Activated T-cell treated with anti-CD3 and anti-CD28 coated beads, Interleukin-2, amount 50 U/mL, for 48 hours (primary cell): ENCODE measurements at places on chromosomes 2 and 18.

DNA sequence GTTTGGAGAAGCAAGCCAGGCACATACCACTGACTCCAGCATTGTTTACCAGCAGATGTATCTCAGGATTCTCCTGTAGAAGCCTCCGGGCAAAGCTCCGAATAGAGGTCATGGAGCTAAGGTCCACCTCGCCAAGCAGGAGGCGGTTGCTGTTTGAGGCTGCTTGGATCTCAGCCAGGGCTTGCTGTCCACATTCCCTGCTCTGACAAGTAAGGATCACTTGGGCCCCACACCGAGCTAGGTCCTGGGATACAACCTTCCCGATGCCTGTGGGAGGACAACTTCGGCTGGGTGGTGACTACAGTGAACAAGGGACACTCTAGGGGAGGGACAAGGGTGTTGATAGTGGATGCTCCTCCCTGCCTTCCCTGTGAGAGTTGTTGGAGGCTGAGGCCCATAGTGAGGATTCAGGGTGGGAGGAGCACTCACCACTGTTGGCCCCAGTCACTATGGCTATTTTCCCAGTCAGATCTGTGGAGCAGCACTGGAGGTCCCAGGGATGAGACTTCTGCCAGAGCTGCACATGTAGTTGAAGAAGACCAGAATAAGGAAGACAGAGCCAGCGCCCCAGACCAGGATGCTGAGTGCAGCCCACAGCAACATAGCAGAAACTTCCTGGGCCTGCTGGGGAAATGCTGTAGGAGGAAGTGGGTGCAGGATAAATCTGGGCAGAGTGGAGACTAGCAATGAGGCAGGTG, 8.3 kb downstream of the C2orf81 start:
- DNase-seq, result no peak

GRCh38 chr2:122163617-122164016, 408.2 kb downstream of the TSN start:
- DNase-seq, result no peak

GRCh38 chr2:112485849-112486248, 3.9 kb downstream of the TTL start:
- DNase-seq, result no peak

GRCh38 chr18:75931079-75931478, 503.6 kb upstream of the SMIM21 start:
- DNase-seq, result no peak

DNA sequence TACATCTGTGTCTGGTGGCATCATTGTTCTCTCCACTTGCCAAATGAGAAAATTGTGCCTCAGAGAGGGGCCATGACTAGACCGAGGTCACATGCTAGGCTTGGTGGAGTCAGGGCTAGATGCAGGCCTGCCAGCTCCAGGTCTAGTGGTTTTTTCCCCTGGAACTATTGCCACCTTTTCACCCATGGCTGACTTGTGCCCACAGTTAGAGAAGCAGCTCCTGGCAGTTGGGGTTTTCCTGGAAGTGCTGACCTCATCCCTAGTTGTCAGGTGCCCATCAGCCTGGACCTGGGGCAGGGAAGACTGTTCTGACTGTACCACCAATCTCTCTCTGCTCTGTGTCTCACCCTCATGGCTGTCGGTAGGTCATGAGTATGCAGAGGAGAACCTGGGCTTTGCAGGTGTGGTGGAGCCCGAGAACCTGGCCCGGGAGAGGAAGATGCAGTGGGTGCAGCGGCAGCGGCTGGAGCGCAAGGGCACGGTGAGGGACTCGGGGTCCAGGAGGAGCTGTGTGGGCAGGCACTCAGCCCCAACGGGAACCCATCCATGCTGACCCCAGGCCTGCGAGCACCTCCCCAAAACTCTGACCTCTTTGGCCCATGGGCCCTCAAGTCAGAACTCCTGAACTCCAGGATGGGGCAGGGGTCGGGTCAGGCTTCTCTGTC, 12.4 kb upstream of the CATIP start:
- no peak for DNase-seq

- no peak for DNase-seq
Observed at GRCh38 chr2:60516383-60516811, 37.1 kb downstream of the BCL11A start.

DNA sequence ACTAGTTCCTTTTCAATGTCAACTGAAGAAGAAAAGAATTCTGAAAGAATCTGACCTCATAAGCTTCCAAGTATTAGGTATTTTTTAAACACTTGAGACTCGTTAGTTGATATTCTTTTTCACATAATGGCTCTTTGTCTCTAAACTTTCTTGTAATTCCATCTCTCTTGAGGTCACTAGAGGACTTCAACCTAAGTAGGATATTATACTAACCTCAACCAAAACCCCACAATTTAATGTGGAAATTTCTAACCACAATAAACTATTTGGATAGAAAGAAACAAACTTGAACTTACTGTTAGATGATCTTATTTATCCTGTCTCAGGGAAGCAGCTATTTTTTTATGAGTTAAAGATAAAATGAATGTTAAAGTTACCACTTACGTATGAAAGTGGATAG, 206.9 kb upstream of the FSIP2 start:
- no peak for DNase-seq

- DNase-seq, result no peak
Observed at GRCh38 chr2:163630836-163631235, 105.0 kb downstream of the FIGN start.

- peak; percentile 92 for DNase-seq
Observed at GRCh38 chr2:237434866-237435311, 20.9 kb upstream of the COL6A3 start.

- DNase-seq, result no peak
Observed at GRCh38 chr18:70296289-70296688, 7.4 kb downstream of the SOCS6 start.

GRCh38 chr2:33272001-33272400, 204.4 kb upstream of the RASGRP3 start:
- DNase-seq, result no peak

- no peak for DNase-seq
Observed at GRCh38 chr2:176159663-176160250, 2.6 kb downstream of the HOXD3 start.

- DNase-seq, result no peak
Observed at GRCh38 chr2:106044021-106044420, 150.1 kb downstream of the UXS1 start.

DNA sequence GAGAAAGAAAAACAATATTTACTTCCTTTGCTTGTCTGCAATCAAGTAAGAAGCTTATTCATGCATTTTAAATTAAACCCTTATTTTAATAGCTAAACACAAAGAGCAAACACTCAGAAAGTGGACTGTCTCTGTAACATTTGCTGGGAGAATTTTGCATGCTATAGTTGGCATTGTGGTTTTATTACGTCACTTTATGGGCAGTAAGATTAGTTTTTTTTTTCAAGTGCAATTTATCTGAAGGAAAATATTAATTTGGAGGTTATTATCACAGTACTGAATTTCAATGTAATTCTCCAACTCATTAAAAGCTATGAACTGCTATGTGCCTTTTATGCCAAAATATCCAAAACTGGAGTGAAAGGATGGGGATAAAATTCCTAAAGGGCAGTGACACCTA, 103.3 kb downstream of the TMEFF2 start:
- no peak for DNase-seq

DNA sequence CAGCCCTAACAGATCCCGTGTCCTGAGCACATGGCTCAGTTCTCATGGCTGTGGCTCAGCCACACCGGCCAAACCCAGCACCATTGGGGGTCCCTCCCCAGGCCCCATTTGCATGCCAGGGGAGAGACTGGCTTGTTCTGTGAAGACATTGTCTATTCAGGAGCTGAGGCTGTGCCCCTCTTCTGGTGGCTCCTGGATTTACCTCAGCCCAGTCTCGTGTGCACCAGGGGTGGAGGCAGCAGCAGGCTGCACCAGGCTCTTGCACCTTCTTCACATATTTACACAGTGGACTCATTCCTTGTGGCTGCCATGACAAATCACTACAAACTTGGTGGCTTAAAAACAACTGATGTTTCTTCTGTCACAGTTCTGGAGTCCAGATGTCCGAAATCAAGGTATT, 92.4 kb upstream of the ITGA6 start:
- DNase-seq, result no peak

- DNase-seq, result no peak
Observed at GRCh38 chr2:160882906-160883305, 277.3 kb upstream of the TANK start.

- no peak for DNase-seq
Observed at GRCh38 chr2:129729011-129729410, 250.5 kb upstream of the RAB6C start.

- DNase-seq, result peak; percentile 78
Observed at GRCh38 chr2:105789745-105790460, 45.2 kb downstream of the NCK2 start.

DNA sequence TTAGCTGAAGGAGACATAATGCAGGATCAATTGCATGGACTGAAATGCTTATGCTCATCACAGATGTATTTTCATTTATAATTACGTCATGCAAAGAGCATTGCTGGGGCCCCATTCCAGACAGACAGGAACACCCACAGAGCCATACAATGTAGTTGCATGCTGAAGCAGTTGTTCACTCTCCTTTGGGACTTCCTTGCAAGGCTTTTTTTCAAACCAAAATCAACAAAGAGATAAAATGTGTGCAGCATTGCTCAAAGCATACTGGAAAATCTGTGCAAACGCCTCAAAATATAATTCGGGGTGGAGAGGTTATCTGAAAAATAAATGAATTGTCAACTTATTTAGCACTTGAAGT, 463.2 kb downstream of the CDH2 start:
- DNase-seq, result no peak

DNA sequence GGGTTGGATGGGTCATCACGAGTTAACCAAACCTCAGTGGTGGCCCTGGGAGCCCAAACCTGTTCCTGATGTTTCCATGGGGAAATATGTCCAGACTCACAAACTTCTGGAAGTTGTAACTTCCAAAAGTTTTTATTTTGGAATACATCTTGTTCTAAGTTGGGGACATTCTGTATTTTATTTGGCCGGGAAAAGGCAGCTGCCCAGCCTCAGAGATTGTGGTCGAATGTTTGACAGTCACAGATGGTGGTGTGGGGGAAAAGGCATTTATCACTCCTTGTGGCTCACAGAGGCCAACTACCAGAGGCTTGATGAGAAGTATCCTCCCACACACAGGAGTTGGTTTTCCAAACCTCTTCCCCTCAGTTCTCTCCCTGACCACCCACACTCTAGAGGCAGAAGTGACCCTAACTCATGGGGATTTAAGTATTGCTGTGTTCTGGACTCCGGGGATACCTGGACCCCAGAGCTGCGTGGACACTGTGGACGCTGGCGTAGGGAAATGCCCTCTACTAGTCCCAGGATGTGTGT, 124.7 kb upstream of the PPP1CB start:
- no peak for DNase-seq

DNA sequence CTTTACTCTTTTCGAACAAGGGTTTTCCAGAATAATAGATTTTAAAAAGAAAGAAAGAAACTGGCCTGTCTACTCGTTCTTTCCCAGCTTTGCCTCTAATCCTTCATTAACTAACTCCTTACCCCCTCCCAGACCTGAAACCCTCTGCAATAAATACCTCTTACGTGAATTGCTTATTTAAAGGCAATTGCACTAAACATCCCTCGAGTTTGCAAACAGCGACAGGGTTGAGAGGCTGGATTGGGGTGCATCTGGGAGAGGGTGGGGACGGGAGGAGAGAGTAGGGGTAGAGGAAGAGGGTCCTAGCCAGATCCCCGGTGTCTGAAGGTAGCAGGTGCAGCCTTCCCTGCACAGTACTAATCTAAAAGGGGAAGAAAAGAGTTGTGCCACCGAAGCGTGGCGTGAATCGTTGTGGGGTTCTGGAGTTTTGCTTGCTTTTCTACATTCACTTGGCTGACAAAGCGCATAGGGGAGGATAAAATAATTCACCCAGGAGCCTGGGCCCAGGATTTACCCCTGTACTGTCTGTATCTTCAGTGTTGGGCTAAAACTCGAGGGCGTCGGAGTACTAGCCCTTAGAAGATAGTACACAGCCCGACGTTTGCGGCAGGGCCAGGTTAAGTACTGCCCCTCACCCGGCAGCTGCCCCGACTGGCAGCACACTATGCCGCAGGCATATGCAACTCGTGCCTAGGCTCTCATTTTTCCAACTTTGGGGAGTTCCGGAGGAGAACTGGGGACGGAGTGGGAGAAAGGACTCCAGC, 1.9 kb upstream of the NEUROD1 start:
- peak; percentile 35 for DNase-seq

DNA sequence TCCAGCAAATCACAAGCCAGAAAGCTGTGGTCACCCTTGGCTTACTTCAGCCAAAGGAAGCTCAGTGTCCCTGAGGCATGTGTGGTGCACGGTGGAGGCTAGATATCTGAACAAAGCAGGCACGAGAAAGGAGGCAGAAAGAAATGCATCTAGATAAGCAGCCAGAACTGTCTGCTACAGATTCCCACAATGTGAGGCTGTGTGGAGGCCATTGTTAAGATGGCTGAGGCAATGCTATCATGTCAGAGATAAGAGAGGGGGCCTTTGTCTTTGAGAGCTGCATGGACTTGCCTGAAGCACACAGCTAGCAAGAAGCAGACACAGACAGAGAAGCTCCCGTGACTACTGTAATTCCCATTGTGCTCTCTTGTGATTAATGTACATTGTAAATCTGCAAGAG, 110.5 kb upstream of the LYPD6 start:
- DNase-seq, result no peak

DNA sequence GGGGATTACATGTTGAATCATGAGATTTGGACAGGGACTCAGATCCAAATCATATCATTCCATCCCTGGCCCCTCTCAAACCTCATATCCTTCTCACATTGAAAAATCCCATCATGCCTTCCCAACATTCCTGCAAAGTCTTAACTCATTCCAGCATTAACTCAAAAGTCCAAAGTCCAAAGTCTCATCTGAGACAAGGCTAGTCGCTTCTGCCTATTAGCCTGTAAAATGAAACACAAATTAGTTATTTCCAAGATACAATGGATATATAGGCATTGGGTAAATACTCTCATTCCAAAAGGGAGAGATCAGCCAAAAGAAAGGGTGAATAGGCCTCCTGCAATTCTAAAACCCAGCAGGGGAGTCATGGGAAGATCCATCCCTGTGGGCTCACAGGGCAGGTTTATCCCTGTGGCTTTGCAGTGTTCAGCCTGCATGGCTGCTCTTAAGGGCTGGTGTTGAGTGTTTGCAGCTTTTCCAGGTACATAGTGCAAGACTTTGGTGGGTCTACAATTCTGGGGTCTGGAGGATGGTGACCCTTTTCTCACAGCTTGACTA, 21.2 kb upstream of the SLC14A1 start:
- DNase-seq, result no peak

DNA sequence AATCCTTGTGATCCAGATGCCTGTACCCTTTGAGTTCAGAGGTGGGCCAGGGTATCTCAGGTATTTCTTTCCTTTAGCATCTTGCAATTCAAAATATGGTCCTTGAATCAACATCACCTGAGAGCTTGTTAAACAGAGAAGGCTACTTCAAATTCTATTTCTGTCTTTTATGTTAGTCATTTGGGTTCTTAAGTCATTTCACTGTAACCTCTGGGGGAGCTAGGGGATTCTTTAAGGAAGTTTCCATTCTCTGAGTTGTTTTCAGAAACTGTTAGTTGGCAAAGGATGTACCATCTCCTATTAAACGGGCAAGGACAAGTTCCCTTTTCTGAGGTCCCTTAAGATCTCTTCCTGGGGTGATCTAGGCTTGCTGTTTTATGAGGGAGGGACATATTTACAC, 16.6 kb downstream of the CFLAR start:
- no peak for DNase-seq

GRCh38 chr2:160621748-160622147, 128.1 kb upstream of the RBMS1 start:
- DNase-seq, result no peak

GRCh38 chr2:67566958-67567635, 170.0 kb downstream of the ETAA1 start:
- no peak for DNase-seq

GRCh38 chr2:183063083-183063482, 15.5 kb upstream of the DUSP19 start:
- DNase-seq, result no peak
